MM.1S (cell line): ENCODE measurements at places on chromosomes 11 and 22.
A peak's percentile ranks its signal among the peaks of the same experiment; 100 is the strongest.

- no peak for DNase-seq
Measured at GRCh38 chr22:47287516-47287915, 525.1 kb downstream of the TBC1D22A start.

- peak; percentile 95 for DNase-seq
Measured at GRCh38 chr11:115222218-115222862, 281.9 kb downstream of the CADM1 start.

DNA sequence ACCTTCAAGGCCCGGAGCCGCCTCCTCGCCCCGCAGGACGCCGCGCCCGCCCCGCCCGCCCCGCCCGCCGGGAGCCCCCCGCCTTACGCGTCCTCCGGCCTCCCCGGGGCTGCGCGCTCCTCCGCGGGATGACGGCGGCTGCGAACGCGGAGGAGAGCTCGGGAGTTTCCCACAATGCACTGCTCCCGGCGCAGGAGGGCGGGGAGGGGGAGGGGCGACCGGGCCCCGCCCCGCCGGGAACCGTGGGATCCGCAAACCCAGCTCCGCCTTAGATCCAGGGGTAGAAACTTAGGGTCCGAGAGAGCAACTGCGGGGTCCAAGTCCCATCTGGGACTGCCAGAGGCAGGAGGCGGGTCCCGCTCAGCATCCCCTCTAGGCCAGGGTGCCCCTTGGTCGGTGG is at the start of gene CEND1:
Gene CEND1, minus strand, starts transcription at position 148 of the 400 bp plus-strand sequence. CDS start 1,514 bp downstream, outside the sequence.
- DNase-seq, result peak; percentile 61

- no peak for DNase-seq
Measured at GRCh38 chr11:134536677-134537076, 124.6 kb upstream of the B3GAT1 start.

- no peak for DNase-seq
Measured at GRCh38 chr11:33842236-33842915, 49.5 kb downstream of the LMO2 start.

DNA sequence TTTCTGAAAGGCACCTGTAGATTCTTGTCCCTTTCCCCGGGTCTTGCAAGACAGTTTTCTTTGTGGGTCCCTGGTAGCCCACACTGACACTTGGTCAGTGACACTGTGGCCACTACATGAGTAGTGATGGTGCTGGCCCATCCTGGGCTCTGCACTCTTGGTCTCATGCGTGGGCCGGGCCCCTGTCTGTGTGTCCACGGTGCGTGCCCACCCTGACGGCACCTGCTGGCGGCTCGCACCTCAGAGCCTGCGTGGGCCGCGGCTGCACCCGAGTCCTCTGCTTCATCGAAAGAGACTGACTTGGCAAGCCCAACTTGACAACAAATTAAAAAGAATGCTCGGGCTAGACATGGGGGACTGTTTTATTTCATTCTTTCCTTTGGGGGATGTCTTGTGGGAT is 37.5 kb downstream of the ADAMTS15 start:
- DNase-seq, result no peak

DNA sequence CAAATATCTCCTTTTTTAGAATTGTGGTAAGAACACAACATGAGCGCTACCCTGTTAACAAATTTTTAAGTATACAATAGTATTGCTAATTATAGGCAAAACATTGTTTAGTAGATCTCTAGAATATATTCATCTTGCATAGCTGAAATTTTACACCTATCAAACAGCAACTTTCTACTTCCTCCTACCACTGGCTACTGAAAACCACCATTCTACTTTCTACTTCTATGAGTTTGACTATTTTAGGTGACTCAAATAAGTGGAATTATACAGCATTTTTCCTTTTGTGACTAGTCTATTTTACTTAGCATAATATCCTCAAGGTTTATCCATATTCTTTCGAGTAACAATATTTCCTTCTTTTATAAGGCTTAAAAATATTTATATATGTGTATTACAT is 128.4 kb downstream of the FAM76B start:
- DNase-seq, result no peak

- no peak for DNase-seq
Measured at GRCh38 chr11:46537121-46537520, 56.7 kb downstream of the AMBRA1 start.

DNA sequence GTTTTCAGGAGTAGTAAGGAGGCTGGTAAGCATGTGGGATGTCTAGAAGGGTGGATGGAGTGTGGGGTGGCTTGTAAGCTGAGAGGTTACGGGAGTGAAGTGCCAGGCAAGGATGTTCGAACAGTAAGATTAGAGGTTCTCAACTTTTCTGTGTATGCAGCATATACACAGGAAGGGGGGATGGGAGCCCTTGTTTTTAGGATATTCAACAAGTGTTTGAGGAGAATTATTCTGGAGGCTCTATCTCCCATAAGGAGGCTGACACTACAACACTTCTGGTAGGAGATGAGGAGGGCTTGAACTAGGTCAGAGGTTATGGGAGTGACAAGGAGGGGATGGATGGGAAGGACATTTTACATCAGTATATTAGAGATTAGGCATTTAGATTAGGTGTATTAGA is 109.5 kb downstream of the TEAD1 start:
- DNase-seq, result no peak

- peak; percentile 96 for DNase-seq
Measured at GRCh38 chr22:43270314-43270908, 72.8 kb downstream of the SCUBE1 start.

- peak; percentile 45 for DNase-seq
Measured at GRCh38 chr11:118012083-118012669, 26.0 kb downstream of the IL10RA start.

DNA sequence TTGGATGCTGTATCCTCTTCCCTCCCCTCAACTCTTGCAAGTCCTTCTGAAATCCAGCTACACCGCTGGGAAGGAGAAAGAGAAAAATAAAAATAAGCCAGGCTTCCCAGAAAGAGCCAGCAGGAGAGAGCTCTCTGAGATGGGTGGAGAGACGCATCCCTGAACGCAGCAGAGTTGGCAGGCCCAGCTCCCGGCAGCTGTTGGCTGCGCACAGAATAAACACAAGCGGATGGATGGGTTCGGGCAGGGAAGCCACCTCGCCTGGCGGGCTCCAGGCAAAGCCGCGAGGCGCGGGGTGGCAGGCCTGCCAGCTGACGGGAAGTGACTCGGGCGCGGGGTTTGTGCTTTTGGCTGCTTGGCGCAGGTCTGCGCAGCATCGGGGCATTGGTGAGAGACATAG is 537.7 kb downstream of the MIAT start:
- DNase-seq, result no peak

DNA sequence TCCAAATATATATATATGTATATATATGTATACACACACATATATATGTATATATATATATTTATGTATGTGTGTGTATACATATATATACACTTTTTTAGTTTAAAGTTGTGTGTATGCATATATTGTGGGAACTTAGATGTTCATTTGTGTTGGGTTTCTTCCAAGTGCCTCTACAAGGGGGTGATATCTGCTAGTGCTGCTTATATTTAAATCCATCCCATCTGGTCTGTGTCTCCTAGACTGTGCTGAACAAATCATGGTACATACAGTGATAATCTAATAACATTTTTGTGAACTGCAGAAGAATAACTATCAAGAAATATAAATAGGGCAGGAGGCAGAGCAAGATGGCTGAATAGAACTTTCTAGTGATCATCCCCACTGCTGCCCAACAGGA is 696.4 kb downstream of the LRRC4C start:
- no peak for DNase-seq

DNA sequence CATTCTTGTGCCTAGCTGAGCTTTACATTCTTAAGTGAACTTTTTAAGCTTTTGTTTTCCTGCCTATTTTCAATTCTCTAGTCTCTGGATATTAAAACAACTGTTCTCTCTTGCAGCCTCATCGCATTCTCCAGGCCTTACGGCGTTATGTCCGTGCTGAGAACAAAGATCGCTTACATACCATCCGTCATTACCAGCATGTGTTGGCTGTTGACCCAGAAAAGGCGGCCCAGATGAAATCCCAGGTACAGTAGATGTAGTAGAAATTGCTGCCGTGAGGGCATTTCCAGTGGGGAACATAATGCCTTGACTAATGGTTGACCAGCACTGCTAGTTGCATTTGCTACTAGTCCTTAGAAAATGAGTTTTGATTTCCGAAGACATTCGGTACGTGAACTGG is 29.7 kb upstream of the ST14 start:
- no peak for DNase-seq

- DNase-seq, result peak; percentile 33
Measured at GRCh38 chr22:20117633-20118299, 740 bp upstream of the TRMT2A start.

DNA sequence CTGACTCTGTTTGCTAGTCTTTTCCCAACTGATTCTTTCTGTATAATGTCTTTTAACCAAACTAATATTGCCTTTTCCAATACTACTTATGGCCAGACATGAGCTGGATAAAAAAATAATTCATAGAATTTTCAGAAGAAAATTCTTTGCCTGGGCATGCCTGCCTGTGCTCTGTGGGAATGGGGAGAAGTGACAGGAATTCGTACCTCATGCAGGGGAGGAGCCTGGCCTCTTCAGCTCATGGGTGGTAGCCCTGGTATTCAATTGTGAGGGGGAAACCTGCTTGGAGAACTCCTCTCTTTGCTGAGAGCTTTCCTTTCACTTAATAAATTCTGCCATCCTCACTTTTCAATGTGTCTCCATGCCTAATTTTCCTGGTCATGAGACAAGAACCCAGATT is 928.8 kb downstream of the FAM181B start:
- no peak for DNase-seq

- no peak for DNase-seq
Measured at GRCh38 chr11:122785031-122785541, 53.2 kb upstream of the CRTAM start.

- peak; percentile 49 for DNase-seq
Measured at GRCh38 chr11:7657306-7658025, 15.8 kb downstream of the CYB5R2 start.

DNA sequence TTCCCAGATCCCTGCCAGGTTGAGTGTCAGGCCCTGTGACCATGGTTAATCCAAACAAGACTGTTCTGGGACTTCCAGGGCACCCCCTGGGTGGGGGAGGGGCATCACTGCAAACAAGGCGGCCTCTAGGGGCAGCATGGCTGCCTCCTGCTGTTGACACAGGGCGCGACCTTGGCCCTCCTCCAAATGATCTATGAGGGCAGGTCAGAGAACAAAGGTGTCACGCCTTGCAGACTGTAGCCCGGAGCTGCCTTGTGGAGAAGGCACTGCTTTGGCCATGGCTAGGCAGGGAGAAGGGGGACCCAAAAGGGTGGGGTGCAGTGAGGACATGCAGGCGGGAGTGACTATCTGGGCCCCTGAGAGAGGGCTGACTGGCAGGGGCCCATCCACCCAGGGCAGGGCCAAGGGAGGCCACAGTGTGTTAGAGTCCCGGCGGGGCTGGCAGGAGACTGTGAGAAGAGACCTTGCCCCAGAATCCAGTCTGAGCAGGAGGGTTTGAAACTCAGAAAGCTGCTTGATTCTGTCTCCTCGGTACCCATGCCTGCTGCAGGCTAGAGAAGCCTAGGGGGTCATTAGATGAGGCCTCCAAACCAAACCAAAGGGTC is 35.6 kb downstream of the KCNC1 start:
- no peak for DNase-seq

GRCh38 chr11:20070459-20070858 is 89.8 kb downstream of the DBX1 start:
- no peak for DNase-seq

- no peak for DNase-seq
Measured at GRCh38 chr11:75924966-75925784, 110.2 kb downstream of the UVRAG start.

- DNase-seq, result no peak
Measured at GRCh38 chr11:117230286-117230961, 1.4 kb downstream of the PCSK7 start.

- no peak for DNase-seq
Measured at GRCh38 chr11:68976563-68976962, 4.2 kb downstream of the MRGPRD start.
